ENCODE measurements at places on chromosomes 1 and 21.

- no peak for DNase-seq
Measured at GRCh38 chr1:21206117-21206516, 29.4 kb upstream of the EIF4G3 start.

- no peak for DNase-seq
Measured at GRCh38 chr1:111987502-111987901, 2.0 kb downstream of the KCND3 start.

DNA sequence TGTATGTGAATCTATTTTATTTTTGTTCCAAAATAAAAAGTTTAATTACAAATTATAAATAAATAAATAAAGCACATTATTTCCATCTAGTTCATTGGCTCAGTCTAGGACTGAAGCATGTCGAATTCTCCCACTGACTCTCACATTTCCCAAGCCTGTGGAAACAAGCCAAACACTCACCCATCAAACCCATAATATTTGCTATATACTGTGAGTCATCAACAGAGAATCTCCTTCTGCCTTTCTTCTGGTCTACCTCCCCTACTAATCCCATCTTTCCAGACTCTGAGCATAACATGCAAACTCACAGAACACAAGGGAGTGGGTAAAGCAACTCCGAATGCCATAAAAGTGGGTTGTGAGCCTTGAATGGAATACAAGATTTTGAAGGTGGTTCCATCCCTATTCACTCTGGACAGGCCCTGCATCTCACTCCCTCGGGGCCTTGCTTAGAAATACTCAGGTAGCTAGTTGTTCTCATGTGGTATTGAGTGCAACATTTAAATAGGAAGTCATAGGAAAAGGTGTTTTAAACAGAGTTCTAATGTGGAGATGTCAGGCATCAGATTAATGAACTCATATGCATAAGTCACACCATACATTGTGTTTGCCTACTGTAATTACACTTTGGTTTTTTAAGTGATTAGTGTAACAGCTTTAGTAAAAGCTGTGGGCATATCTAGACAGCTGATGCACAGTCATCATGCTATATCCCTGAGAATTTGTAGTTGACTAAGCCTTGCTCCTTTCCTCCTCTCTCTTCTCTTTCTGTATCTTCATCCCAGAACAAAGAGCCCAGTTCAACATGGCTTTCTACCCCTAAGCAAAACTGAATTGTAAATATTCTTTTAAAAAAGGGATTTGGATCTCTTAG is 47.0 kb downstream of the F5 start:
- DNase-seq = no peak

GRCh38 chr1:160997323-160998038 is 23.5 kb downstream of the F11R start:
- peak; percentile 70 for DNase-seq

- DNase-seq = no peak
Measured at GRCh38 chr1:43441166-43441893, 12.4 kb downstream of the HYI start.

DNA sequence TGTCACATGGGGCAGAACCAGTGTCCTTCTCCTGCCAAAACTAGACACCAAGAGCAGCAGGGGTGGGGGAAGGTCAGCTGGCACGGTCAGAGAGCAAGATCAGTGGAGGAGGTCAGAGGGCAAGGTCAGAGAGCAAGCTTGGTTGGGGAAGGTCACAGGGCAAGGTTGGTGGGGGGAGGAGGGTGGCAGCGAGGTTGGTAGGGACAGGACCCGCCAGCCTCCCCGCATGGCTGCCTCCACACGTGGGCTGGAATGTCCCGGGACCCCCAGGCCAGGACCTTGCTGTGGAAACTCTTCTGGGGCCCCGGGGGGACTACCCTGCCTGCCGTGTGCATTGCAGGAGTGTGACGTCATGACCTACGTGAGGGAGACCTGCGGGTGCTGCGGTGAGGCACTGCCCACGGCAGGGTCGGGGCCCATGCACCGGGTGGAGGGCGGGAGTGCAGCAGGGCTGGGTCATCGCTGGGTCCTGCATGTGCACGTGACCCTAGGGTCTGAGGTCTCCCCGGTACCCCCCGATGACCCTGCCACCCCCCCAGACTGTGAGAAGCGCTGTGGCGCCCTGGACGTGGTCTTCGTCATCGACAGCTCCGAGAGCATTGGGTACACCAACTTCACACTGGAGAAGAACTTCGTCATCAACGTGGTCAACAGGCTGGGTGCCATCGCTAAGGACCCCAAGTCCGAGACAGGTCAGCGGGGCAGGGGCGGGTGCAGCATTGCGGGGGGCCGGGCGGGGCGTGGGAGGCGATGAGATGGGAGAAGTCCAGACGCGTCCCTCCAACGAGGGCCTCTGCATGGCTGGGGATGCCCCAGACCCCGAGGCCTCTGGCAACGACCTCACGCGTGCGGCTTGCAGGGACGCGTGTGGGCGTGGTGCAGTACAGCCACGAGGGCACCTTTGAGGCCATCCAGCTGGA is 27.3 kb downstream of the COL6A2 start:
- no peak for DNase-seq

DNA sequence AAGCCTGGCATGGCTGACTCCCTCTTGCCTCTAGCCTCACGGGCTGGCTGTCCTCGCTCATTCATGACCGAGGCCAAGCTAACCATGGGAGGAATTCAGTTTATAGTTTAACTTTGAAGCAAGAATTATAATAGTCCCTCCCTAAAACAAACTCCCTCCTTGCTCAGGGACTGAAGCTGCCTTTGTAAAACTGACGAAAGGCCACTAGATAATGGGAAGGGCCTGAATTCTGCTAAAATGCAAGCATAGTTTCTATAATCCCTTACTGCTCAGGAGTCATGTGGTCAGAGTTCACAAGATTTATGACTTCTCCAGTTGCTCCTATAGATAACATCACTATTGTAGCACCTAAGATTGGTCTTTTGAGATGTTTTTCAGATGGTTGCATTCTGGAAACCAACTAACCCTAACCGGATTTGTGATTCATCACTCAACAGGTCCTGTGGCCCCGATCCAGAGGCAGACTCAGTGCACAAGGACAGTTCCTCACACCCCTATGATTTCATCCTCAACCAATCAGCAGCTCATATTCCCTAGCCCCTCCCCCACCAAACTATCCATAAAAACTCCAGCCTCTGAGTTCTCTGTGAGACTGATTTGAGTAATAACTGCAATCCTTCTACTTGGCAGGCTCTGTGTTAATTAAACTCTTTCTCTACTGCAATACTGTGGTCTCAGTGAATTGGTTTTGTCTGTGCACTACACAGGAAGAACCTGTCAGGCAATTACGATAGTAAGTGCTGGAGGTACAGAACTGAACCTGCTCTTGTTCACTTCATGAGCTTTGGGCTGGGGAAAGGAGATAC is 26.4 kb downstream of the HHIPL2 start:
- no peak for DNase-seq

- peak; percentile 80 for DNase-seq
Measured at GRCh38 chr1:67535474-67535873, 105.3 kb upstream of the SERBP1 start.

GRCh38 chr1:236163463-236164153 is 21.3 kb downstream of the GPR137B start:
- peak; percentile 84 for DNase-seq

GRCh38 chr21:36915014-36915695 is 51.3 kb downstream of the HLCS start:
- DNase-seq = no peak

DNA sequence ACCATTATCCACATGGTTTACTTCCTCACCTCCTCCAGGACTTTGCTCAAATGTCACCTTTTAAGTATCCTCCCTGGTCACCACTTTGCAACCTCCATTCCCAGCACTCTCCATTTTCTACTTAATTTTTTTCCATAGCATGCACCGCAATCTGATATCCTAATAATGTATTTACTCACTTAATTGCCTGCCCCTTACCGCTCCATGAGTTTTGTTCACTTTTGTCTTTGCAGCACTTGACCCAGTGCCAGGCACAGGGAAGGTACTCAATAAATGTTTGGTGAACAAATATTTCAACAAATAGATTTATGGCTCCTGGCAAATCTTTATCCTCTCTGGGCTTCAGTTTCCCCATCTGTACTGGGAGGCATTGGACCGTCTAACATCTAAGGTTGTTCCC is 53.6 kb downstream of the UBE2T start:
- DNase-seq = no peak

- DNase-seq = peak; percentile 30
Measured at GRCh38 chr1:92747735-92748134, 37.2 kb downstream of the EVI5 start.

GRCh38 chr1:225044258-225044657 is 114.8 kb downstream of the DNAH14 start:
- DNase-seq = no peak

DNA sequence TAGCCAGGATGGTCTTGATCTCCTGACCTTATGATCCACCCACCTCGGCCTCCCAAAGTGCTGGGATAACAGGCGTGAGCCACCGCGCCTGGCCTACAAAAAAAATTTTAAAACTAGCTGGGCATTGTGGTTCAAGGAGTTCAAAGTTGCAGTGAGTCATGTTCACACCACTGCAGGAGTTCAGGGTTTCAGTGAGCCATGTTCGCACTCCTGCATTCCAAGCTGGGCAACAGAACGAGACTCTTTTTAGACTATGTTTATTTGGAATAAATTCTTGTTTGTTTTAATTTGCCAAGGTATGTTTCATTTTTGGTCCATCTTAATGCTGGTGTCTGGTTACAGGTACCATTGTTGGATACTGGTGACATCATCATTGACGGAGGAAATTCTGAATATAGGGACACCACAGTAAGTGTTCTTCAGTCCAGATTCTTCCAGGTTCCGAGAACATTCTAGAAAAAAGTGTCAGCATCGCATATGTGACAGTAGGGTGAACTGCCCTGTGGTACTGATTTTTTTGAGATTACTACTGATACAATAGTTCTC is 3.9 kb downstream of the PGD start:
- peak; percentile 13 for DNase-seq

DNA sequence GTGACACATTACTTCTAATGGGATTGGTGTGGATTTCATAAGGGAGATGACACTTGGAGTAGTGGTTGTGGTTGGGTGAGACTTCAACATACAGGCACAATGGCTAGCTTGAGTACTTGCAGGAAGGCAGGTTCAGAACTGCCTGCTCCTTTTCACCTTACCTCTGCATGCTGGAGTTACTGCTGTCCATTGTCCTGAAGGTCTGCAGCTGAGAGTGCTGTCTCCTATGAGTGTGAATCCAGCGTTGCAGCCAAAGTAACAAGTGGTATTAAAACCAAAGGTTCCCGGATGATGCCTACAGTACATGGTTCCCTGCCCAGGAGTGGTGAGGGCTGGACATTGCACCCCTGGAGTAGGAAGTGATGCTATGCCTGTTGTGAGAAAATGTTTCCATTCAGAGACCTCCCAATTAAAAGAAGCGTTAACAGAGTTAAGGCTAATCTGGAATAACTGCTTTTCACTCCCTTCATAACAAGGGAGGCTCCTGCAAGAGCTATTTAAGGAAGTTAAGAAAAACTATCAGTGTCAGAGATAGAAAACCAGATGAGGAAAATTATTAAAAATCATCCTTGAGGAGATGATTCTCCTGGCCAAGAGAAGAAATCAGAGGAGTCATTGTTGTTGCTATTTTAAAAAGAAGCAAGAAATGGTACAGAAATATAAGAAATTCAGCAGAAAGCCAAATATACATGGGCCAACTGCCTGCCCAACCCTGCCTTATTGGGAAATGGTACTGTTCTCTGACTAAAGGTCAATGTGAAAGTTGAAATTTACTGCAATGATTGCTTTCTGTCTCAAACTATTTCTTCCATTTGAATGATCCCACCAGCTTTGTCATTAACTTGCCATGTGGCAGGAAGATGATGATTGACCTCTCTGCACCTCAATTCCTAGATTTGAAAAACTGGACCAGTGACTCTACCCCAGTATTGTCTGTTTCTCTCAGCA is 9.8 kb upstream of the F5 start:
- DNase-seq = no peak

DNA sequence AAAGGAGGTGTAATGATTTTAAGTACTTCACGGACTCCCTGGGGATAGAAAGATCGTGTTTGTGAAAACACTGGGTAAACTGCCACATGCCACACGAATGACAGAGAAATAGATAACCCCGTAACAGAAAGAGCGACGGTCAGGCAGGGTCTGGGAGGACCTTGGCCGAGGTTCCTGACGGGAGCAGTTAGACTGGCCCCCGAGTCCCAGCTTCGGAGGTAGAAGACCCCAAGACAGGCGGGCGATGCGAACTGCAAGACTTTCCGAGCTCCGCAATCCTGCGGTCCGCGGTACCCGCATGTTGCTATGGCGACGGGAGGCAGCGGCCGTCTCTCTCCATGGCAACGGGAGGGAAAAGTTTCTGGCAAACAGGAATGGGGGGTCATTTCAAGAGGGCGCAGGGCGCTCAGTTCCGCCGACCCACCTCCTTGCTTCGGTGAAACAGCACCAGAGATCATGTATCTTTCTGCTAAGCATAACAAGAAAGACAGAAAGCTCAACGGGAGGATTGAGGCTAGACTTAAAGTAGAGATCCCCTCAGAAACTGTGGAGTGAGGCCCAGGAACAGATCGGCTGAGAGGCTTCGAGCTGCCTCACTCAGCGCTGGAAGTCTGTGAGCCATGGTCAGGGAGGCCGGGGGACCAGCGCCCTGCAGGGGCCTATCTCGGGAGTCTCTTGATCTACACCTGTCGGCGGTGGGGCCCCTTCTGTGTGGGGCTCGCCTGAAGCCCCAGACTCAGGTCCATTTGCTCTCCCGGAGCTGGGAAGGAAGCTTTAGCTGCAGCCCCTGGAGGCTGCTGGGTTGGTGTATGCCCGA is 685 bp upstream of the SYT6 start:
- DNase-seq = no peak

DNA sequence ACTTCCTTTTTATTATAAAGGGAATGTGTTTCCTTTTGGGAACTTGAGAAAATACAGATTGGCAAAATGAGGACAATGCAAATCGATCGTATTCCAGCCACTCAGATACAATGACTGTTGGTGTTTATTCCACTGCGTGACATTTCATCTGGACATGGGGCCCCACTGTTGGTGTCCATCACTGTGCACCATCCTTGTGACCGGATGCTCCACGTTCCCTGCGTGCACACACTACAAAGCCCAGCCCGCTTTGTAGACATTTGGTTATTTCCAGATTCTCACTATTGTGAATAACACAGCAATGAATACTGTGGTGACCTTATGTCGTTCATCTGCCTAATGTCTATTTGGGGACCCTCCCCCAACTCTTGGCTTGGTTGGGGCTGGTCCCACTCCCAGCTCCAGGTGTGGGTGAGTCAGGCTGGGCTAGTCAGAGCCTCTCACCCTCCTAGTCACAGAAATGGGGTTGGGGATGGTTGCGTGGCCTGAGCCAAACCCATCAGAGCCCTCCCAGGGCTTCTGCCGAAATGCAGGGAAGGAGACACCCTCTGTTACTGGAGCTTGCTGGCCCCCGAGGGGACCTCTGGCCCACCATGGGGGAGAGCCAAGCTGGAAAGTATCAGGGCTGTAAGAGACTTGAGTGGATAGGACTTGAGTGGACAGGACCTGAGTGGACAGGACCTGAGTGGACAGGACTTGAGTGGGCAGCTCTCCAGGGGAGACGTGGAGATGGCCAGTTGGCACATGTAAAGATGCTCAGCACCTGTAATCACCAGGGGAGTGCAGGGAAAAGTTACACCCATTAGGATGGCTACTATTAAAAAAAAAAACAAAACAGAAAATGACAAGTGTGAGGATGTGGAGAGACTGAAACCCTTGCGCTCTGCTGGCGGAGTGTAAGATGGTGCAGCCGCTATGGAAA is 57.1 kb upstream of the ADARB1 start:
- no peak for DNase-seq

- no peak for DNase-seq
Measured at GRCh38 chr1:22141554-22142314, 1.2 kb downstream of the WNT4 start.

Measured in inflammatory macrophage treated with lipopolysaccharide for 4 hours (primary cell).